Choroid plexus epithelial cell (primary cell): ENCODE measurements at places on chromosomes 13 and 19.
A peak's percentile ranks its signal among the peaks of the same experiment; 100 is the strongest.

GRCh38 chr13:75231235-75231634, 250.7 kb downstream of the TBC1D4 start:
- DNase-seq: no peak

DNA sequence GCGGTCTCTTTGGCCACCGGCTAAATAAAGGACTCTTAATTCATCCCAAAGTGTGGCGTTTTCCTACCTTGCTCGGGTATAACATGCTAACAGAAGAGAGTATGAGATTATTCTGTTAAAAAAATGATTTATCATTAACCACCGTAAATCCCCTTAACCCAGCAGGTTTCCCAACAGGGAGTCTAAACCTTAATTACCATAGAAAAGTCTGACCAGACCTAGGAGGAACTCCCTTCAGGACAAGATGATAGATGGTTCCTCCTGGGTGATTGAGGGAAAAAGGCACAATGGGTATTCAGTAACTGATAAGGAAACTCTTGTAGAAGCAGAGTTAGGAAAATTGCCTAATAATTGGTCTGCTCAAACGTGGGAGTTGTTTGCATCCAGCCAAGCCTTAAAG, 193.7 kb downstream of the ZNF737 start:
- no peak for DNase-seq

DNA sequence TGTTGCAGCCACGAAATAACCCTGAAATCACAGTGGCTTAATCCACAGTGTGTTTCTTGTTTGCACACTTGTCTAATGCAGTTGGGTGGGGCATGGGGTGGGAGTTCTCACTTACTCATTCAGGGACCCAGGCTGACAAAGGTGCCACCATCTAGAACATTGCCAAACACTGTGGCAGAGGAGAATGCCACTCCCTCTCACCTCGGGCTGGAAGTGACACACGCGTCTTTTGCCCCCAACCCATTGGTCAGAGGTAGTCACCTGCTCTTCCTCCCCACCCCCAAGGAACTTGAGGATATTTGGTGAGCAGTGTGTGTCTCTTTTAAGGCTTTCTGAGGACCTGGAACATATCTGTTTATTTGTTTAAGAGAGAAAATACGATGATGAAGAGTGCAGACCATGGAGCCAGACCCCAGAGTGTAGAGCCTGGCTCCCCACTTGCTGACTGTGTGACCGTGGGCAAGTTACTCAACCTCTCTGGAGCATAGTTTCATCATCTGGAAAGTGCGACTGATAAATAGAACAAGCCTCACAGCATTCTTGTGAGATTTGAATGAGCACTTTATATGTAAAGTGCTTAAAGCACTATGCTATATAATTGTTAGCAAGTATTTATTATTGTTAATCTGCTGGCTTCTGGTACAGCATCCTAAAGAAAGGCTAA, 17.4 kb downstream of the GPR183 start:
- no peak for DNase-seq

DNA sequence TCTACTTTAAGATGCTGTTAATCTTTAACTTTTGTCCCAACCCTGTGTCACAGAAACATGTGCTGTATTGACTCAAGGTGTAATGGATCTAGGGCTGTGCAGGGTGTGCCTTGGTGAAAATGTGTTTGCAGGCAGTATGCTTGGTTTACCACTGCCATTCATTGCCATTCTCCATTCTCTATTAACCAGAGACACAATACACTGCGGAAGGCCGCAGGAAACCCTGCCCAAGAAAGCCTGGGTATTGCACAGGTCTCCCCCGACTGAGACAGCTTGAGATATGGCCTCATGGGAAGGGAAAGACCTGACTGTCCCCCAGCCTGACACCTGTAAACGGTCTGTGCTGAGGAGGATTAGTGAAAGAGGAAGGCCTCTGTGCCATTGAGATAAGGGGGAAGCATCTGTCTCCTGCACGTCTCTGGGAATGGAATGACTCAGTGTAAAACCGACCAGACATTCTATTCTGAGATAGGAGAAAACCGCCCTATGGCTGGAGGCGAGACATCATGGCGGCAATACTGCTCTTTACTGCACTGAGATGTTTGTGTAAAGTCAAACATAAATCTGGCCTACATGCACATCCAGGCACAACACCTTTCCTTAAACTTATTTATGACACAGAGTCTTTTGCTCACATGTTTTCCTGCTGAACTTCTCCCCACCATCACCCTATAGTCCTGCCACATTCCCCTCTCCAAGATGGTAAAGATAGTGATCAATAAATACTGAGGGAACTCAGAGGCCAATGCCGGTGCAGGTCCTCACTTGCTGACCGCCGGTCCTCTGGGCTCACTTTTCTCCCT, 13.1 kb upstream of the ZNF888 start:
- DNase-seq: no peak

DNA sequence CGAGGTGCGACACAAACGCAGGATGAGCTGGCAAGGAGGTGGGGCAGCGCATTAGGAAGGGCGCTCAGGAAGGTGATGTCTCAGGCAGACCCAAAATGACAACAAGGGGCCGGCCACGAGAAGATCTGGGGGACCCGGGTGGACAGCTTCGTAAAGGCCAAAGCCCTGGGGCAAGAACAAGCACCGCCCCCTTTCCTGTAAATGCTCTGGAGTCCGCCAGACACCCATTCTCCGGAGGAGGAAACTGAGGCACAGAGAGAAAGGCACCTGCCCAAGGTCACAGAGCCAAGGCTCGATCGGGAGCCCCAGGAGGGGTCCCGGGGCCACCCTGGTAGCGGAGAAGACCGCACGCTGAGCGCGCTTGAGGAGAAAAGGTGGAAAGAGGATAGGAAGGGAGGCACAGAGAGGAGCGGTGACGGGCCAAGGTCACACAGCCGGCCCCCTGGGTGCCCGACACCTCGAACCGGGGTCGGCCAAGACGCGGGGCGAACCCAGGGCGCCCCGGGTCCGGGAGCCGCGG, 571 bp downstream of the SAFB2 start:
- DNase-seq: peak; percentile 12

DNA sequence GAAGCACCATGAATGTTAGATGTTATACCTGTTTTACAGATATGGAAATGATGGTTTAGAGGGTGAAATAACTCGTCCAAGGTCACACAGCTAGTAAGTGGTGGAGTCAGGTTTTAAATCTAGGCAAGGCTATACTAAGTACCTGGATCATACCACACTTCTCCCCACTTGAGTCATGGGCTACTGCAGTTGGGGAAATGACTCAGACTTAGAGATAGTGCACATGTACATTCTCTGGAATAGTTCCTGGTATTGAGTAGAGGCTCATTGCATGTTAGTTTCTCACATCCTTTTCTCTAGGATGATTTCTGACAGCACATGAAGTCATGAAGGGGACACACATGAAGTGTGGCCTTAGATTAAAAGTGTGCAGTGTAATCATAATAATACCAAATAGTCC, 76.2 kb upstream of the TNFSF11 start:
- peak; percentile 91 for DNase-seq

DNA sequence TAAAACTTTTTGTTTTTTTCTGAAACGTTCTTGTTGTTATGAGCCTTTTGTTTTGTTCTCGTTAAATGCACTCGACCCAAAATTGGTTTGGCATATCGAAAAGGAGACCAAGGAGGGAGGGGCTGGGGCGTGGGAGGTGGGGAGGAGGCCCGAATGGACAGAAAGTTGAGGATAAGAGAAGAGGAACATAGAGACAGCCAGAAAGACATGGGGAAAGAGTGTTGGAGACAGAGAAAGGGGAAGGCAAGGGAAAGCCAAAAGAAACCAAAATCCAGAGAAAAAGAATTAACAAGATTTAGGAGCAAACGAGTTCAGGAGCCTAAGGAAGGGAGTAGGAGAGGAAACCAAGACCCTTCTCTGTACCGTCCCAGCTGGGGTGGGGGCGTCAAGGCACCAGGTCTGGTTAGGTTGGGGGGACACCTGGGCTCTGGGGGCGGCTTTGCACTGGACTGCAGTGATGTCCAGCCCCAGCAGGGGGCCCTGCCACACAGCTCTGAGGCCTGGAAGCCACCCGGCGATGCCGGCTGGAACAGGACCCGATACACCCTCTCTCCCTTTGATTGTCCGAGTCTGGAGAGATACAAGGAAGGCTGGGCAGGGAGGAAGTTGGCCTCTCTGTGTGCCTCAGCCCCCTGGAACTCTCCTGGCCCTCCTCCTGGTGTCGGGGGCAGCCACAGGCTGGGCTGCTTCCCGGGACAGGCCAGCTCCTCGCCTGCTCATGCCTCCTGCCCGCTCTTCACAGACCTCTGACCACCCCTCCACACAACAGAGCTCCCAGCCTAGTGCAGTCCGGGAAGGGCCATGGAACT, 11.6 kb upstream of the ASF1B start:
- DNase-seq: peak; percentile 66

DNA sequence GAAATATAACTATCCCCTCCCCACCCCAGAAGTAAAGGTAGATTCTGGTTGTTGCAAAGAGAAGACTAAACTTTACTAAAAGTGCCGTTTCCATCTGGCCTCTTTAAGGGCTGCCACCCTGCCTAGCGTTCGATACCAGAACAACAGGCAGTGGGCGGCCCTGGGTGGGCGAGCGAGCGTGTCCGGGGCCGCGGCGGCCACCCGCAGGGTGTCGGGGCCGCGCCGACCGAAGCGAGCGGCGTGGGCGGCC, 2.6 kb downstream of the FGF9 start:
- DNase-seq: no peak

GRCh38 chr13:30690282-30691188, 44.8 kb upstream of the ALOX5AP start:
- peak; percentile 99 for DNase-seq

DNA sequence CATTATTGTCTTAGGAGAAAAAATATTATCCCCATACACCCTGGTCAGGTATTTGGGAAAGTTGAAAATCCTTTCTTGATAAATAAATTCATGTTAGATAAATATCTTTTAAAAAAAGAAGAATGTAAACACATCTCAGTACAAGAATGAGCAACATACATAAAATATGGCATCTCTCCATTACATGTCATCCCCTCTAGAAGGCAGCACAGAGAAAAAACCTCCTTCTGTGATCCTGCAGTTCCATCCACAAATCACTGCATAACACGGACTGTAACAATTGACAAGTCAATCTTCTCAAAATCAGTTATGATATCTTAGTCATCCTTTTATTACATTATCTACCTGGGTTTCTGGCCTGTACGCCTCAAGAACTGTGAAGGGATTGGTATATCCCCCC, 683.9 kb upstream of the KLHL1 start:
- DNase-seq: no peak

- peak; percentile 74 for DNase-seq
Measured at GRCh38 chr19:2337329-2337707, 8.8 kb downstream of the SPPL2B start.

DNA sequence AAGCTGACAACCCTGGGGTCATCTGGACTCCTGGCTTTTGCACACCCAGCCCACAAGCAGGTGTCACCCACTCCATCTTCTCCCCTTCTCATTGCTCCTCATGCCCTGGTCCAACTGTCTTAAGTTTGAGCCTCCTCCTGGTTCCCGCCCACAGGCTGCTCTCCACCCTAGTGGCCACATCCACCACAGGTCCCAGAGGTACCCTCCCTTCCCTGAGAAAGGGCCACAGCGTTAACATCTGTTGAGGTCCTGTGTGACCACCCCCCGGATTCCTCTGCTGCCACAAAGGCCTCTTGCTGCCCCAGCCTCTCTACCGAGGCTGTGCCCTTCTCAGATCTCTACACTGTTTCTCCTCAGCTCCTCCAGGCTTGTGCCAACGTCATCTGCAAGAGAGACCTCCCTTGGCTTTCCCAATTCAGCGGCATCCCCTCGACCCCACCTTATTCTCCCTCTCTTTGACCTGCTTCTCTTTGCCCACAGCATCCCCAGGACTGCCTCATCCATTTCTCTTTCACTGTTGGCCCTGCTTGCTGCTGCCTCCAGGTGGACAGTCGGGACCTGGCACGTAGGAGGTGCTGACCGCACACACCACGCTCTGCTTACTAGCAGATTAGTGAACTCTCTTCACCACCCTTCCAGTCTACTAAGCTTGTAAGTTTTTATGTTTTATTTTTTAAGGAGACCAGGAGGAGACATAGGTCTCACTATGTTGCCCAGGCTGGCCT, 33.3 kb downstream of the SUGP2 start:
- peak; percentile 48 for DNase-seq

DNA sequence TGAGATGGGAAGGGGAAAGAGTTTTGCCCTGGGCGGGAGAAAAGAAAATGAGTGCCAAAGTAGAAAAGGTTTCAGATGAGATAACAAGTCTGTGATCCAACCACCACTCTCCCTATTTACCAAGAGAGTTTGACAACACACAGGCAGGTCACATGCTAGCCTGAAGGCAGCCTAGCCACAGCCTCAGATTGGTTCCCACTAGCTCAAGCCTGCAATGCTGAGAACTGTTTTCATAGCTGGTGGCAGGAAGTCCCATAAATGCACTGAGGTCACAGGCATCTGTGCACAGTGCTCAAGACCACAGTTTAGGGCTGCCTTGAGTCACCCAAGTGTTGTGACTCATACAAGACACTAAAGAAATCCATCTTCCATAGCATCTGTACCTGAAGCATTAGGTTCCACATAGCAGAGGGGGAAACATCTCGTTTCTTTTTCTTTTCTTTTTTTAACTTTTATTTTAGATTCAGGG, 18.5 kb upstream of the POP4 start:
- no peak for DNase-seq

DNA sequence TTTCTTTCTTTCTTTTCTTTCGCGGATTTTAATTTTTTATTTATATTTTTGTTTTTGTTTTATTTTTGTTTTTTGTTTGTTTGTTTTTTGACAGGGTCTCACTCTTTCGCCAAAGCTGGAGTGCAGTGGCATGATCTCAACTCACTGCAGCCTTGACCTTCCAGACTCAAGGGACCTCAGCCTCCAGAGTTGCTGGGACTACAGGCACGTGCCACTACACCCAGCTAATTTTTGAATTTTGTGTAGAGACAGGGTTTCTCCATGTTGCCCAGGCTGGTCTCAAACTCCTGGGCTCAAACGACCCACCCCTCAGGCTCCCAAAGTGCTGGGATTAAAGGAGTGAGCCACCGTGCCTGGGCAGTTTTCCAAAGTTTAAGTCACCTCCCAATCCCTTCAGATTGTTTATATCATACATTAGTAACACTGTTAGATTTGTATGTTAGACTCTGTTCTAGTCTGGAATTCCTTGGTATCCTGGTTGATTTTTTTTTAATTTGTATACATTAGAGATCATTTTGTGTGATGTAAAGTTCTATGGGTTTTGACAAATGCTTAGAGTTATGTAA, 597.3 kb downstream of the DCT start:
- no peak for DNase-seq

- no peak for DNase-seq
Measured at GRCh38 chr13:46620029-46620428, 67.1 kb downstream of the LRCH1 start.

DNA sequence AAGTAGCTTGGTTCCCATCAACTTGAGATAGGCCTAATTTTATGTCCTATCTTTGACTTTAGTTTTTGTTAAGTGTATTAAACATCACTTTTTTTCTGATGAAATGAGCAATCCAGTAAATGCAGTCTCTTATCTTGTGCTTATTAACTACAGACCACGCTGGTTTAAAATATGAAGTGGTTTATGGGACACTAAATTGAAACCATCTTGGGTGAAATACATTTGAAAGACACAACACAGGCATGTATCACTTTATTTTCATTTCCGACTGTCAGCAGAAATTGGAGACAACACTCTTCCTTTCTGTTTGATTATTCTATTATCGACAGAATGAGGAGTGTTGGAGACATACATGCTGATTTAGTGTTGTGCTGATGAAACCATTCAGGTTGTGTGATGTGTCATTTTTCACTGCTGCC, 447.7 kb downstream of the GPC6 start:
- DNase-seq: no peak
